ENCODE measurements at places on chromosomes 7 and 10.

GRCh38 chr7:125184801-125185200 is 255.2 kb upstream of the POT1 start:
- DNase-seq: no peak

DNA sequence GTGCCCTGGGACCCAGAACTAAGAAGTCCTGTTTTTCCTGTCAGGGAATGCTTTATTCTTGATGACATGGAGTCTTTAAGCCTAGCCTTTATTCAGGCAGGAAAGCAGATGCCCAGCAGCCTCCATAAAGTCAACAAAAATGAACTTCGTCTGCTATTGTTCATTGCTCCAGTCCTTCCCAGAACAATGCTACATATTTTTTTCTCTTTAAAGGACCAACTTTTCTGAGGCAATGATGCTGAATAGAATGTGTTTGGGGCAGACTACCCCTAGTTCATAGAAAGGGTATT is 47.6 kb upstream of the PDCD4 start:
- DNase-seq: no peak

GRCh38 chr7:88509341-88509740 is 202.6 kb upstream of the STEAP4 start:
- no peak for DNase-seq

- no peak for DNase-seq
Observed at GRCh38 chr7:132394283-132395198, 181.7 kb downstream of the PLXNA4 start.

DNA sequence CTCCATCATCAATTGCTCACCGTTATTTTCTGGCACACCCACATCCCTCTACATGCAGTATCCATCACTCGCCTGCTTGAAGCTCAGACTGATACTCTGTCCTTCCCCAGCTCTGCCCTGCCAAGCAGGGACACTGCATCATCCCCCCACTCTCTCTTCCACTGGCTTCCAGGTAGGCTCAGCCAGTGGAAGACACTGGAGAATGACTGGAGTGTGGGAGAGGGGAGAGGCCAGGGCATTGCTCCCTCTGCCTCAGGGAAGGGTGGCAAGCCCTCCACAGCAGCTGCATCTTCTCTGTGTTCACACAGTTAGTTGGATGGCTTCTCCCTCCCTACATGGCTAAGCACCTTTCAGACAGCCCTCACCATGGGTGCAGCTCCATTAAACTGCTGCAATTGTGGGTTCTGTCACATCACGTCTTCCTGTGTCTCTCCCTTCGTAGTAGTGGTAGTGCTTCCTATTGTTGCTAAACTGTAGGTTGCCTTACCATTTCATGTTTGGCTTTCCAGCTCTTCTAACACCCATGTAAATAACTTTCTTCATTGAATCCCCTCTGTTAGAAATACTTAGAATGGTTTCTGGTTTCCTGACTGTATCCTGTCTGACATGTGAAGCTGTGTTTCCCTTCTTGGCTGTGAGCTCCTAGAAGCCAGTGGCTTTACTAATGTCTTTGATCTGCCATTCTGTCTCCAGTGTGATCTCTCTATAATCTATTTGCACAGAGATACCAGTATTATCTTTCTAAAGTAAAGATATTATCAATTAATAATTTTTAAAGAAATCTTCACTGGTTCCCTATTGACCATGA is 483.7 kb upstream of the LRRN3 start:
- DNase-seq: no peak

GRCh38 chr7:27295236-27295635 is 52.6 kb downstream of the EVX1 start:
- no peak for DNase-seq

DNA sequence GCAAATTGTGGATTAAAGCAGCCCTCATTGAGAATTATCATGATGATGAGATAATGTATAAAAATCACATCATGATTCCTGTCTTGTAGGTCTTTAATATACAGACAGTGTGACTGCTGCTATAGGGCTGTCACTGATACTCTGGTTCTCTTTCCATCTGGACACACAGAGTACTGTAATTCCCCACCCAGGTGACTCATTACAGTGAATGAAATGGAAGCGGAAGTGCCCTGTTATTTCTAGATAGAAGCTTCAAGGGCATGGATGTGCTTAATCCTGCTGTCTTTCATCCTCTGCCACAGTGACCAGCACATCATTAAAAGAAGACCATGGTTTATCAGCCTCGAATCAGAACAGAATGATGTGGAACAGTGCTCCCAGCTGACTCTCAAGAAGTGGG is 1234.0 kb downstream of the SORCS3 start:
- no peak for DNase-seq

DNA sequence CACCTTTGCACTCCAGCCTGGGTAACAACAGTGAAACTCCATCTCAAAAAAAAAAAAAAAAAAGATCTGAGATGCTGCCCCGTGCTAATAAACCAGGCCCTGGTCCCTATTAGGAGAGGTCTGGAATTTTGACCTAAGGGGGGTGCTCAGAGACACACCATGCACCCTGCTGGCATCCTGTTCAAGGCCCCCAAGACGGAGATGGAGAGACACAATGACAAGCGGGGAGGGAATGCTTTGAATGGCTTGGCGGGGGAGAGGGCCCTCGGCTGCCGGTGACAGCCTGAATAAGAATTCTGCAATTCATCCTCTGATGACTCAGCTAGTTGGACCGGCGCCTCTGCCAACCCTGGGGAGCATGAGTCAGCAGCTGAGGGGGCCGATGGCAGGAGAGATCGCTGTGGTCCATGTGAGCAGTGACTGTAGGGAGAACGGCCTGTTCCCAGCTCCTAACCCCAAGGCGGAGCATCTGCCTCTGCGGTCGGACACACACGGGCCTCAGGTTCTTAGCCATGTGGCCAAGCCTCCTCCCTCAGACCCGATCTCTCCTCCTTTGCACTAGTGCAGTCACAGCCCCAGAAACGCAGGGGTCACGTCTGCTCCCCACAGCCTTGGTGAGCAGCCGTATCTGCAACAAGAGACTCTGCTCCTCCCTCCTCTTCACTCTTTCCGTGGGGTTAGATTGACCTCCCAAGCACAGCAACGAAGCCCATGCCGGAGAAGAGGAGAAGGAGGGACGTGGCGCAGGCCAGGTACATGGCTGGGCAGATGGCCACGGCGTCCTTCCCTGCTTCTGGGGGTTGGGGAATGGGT is 14.9 kb downstream of the TRIM56 start:
- DNase-seq: peak; percentile 90

GRCh38 chr7:56091591-56091990 is 1.2 kb downstream of the PHKG1 start:
- peak; percentile 51 for DNase-seq

GRCh38 chr7:2709553-2710285 is 21.7 kb downstream of the AMZ1 start:
- DNase-seq: peak; percentile 44

GRCh38 chr10:103781329-103782061 is 73.9 kb downstream of the SH3PXD2A start:
- peak; percentile 39 for DNase-seq

DNA sequence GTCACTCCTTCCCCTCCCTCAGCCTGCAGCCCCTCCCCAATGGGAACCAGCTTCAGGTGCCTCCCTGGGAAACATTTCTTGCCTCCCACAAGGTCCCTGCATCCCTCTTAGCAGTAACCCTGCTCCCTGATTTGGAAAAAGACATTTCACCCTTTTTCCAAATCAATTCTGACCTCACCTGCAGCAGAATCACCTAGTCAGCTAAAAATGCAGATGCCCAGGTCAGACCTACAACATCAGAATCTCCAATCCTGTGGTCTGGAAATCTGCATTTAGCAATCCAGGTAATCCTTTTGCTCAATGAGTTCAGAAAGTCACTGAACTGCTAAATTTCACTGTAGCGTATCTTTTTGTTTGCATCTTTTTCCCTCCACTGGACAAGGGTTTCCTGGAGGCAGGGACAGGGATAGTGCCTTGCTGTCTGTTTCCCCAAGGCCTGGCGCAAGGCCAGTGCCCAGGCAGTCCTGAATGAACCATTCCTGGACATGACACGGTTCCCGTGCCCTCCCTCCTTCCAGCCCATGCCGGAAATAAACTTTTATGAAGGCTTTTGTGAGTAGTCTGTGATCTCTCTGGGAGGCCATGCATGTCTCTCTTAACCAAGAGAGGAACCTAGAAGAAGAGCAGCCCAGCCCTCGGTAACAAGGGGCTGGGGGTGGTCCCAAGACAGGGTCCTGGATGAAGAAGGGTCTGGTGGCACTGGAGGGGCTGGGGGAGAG is 44.0 kb downstream of the COL13A1 start:
- DNase-seq: no peak

GRCh38 chr7:113209449-113210203 is 91.3 kb upstream of the SMIM30 start:
- DNase-seq: no peak

DNA sequence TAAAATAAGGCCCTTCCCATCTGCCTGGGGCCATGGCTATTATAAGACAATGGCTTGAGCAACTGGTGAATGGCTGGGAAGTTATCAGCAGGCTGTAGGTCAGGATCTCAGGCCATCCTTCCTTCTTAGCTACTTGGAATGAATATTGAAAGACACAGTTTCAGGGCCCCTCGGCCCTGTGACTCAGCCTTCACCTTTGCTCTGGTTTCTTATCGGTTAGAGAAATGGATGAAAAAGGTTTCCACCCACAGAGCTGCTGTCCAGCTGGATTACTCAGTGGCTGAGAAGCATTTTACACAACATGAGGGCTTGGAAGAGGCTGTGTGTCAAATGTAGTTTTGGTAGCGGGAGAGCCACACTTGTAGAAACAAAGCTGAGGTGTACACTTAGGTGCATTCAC is 9.4 kb downstream of the ACSL5 start:
- DNase-seq: no peak

DNA sequence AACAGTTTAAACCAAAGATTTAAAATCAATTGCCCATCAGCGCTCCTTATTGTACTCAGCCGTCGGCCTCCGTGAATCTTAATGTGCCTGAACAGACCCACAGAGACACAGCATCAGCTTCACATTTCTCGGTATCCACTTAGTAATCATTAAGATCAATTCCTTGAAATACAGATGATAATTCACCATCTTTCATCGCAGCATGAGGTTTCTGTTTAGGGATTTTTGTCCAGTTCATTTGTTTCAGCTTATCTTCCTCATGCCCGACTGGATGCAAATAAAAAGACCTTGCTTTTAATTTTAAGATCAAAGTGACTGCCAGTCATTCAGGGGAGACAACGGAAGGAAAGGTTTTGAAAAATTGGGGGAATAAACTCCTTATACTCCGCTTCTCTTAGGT is 207.8 kb downstream of the WDR37 start:
- no peak for DNase-seq

DNA sequence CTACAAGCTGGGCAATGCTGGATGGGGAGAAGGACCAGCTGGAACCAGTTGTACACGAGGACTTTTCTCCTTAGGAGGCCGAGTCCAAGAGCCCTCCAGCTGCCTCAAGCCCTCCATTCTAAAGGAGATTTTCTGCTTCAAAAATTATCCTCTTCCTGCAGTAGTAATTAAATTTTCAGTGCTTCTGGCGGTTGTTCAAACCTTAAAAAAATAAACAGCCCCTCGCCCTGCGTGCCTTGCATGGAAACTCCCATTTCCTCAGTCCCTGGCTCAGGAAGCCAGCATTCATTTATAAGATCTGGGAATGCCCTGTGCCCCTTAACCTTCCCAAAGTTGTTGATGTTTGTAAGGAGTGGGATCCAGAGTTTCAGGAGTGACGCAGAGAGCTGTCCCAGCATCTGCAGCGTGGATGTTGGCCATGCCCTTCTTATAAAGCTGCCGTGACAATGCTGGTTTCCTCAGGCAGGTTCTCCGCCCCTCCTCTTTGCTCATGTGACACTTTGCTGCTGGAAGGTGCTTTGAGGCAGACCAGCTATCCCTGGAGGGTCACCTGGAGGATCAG is 24.0 kb upstream of the ACTR3B start:
- no peak for DNase-seq

GRCh38 chr7:50068850-50069551 is 24.0 kb downstream of the ZPBP start:
- DNase-seq: peak; percentile 38

DNA sequence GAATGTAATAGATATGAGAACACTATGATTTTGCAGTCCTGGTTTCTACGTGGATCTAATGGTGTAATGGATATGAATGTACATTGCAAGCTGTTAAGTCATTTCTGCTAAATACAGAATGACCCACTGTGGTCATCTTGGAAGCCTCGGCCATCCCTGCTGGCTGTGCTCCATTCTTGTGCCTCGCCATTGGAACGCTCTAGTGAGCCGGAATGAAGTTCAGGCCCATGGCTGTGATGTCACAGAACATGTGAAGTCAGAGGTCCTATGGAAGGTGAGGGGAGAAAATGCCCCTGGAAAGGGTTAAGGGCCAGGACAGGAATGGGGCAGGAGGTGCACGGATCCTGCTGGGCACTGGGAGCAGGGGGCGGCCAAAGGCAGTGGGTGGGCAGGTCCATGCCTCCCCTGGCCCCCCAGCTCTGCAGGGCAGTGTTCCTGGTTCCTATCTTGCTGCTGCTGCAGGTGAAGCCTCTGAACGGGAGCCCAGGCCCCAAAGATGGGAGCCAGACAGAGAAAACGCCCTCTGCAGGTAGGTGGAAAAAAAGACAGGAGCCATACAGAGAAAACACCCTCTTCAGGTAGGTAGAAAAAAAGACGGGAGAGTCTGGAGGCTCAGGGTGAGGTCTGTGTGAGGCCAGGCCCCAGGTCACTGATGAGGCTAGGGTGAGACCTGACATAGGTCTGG is at the start of gene LLCFC1:
LLCFC1 (plus strand) TSS at position 259 of the 685 bp plus-strand sequence; CDS start at position 397, 138 bp downstream.
- no peak for DNase-seq

GRCh38 chr10:79266543-79267312 is 80.5 kb upstream of the PPIF start:
- peak; percentile 81 for DNase-seq

GRCh38 chr10:104766341-104766740 is 125.3 kb downstream of the SORCS3 start:
- peak; percentile 62 for DNase-seq

DNA sequence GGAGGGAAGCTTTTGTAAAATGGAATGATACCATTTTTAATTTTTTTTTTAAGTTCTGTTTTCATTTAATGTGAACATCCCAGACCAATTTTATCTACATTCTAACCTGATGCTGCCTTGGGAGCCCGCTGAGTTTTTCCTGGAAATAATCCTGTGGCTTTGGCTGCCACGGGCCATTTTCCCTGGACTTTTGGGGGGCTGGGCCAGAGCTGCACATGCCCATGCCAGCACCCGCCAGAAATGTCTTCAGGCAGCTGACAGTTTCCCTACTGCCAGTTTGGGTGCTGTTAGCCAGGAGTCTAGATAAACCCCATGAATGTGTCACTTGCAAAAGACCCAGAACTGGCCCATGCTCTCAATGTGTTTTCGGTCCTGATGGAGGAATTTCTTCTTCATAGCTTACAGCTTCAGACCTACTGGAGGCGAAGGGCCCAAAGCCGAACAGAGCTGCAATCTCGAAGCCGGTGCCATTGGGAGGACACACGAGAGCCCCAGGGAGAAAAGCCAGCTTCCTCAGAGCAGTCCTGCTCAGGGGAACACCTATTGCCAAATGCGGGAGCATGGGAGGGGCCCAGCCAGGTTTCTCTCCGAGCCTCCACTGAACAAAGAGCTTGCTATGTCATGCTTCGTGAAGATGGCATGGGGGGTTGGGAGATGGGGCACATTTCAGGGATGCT is 444.2 kb upstream of the MKI67 start:
- no peak for DNase-seq

- peak; percentile 37 for DNase-seq
Observed at GRCh38 chr7:127940381-127941160, 90.7 kb downstream of the LRRC4 start.

Measured in pons (tissue), 1 donor.